Airway epithelial cell (primary cell): ENCODE measurements at places on chromosomes 5 and 9. TPM values are rescaled to one million over a fixed set of nuclear protein-coding genes. Genes with fewer than 3 reads are reported as not detected.

PDE4D gene
- total RNA-seq: 3.7 and 5.2 TPM in 2 replicates

AQP3 gene
- total RNA-seq: 912 and 943 TPM in 2 replicates

LCN1 gene
- not detected in 2 replicates for total RNA-seq

PCDHA9 gene
- not detected in 2 replicates for total RNA-seq

PTCH1 gene
- 1.3 and 2.1 TPM in 2 replicates for total RNA-seq

GPR151 gene
- total RNA-seq: not detected in 2 replicates

NR2F1 gene
- 0.78 and 1.2 TPM in 2 replicates for total RNA-seq
